ENCODE measurements at places on chromosomes 6 and 20.

DNA sequence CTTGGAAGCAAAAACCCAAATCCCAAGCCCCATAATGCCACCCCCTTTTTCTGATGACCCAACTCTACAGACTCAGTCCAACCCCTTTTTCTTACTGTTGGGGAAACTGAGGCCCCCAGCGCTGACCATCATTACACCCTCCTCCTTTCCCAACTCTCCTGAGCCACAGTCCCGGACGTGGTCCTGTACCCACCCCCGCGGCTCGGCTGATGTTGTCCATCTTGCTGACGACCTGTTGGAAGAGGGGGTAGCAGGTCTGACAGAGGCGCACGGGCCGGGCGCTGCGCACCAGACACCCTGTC, 533 bp downstream of the OSTM1 start:
- DNase-seq: no peak

DNA sequence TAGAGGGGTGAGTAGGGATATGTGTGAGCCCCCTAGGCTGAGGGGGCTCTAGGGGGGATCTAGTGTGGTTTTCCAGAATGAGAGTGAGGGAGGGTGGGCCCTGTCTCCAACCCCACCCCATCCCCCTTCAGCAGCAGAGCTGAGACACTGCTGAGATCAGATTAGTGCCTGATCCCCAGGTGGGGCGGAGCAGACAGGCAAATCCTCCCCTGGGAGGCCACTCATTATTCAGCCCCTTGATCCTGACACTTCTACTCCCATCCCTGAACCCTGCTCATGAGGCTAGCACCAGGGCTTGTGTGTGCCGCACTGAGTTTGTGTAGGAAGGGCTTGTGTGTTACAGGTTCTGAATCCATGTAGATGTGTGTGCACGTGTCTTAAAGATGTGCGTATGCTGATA, 42.5 kb downstream of the SPDEF start:
- DNase-seq: no peak

DNA sequence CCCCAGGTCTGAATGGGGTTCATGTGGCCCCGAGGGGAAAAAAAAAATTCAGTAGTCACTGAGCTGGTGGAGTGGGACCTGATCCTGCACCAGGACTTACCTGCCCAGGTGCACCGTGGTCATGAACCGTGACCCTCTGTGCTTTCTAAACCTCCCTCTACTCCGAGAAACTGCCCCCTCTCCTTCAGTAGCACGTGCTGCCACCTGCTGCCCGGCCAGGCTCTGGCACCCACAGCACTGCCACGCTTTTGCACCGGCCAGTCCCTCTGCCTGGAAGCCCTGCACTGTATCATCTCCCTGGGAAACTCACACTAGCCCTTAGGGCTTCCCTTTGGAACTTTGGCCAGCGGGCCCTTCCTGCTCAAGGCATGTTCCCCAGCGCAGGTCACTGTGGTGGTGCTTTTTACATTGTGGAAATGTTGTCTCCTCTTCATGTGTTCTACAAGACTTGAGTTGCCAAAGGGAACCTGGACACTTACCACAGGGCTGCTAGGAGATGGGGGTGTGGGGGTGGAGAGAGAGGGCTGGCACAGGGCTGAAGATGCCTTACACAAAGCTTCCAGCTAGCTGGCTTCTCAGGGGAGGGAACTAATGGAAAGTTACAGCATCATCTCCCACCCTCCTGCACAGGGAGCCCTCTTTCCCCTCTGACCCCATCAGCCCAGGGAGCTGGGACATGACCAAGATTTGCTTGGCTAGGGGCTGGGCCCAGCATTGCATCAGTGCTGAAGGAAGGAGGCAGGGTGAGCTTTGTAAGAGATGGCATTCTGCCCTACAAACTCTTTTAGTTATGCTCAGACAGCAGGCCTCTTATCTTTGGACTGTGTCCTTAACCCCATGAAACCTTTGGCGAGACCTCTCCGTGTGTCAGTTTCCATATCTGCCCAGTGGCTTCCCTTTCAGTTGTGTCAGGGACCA, 2.5 kb upstream of the PTPRT start:
- DNase-seq: no peak

DNA sequence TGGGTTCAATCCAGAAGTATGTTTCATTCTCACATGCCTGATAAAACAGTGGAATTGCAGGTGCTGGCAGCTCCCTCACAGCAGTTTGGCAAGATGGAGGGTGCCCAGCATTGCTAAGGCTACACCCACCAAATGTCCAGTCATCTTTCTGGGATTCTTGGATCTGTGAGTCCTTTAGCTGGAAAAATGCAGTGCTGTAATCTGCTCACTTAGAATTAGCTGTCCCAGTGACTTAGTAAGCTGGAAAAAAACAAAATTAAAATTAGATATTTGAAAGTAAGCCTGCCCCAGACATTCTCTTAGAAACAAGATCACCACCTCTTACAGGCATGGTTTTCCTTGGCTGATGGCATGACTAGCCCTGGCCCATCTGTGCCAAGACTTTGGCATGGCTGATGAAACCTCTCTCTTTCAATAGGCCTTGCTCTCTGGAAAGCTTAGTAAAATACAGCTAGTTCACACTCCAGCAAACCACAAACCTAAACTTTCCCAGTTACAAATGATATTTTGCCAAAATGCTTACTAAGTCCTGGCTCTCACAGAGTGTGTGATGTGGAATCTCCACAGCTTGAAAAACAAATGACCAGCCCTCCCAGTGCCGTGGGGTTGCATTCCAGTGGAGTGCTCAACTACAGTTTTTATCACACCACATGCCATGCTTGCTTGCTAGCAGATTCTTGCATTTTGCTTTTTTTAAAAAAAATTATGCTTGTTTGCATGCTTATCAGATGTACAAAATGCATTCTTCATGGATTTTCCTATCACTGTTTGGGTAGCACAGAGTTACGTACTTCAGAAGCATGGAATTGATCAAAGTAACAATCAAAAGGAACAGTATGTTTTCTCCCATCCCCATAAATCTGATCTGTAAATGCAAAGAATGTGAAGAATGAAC, 261.5 kb downstream of the EYA4 start:
- DNase-seq: peak; percentile 91

DNA sequence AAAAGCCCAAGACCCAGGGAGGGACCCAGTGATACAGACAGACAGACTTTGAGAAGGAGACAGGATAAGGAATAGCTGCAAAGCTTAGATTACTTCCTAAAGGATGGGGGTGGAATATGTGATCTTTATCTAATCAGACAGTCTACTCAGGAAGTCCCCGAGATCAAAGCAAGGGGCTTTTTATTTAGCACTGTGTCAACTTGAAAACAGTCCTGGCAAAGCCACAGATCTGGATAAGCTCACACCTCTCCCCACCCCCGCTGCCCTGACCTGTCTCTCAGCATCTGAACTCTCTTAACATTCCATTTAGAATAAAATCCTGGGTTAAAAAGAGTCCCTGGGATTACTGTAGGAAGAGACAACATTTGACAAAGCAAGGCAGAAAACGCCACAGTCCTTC, 101.5 kb downstream of the ISM1 start:
- no peak for DNase-seq

- DNase-seq: no peak
Observed at GRCh38 chr6:71537717-71538116, 249.1 kb downstream of the OGFRL1 start.

DNA sequence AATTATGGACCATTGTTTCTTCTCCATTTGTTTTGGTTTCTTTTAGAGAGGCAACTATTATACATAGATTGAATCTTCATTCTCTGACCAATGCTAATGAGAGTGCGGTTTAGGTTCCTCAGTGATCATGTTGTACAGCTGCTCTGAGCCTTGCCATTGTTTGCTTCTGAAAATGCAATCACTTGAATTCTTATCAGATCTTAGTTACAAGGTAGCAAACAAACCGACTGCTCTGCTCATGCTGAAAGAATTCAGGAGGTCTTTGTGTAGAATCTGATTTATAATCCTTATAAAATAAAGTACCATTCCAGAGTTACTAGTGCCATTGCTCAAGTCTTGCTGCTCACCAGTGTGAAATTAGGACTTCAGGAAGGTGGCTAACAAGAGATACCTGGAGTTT, 569.1 kb upstream of the ID4 start:
- no peak for DNase-seq

DNA sequence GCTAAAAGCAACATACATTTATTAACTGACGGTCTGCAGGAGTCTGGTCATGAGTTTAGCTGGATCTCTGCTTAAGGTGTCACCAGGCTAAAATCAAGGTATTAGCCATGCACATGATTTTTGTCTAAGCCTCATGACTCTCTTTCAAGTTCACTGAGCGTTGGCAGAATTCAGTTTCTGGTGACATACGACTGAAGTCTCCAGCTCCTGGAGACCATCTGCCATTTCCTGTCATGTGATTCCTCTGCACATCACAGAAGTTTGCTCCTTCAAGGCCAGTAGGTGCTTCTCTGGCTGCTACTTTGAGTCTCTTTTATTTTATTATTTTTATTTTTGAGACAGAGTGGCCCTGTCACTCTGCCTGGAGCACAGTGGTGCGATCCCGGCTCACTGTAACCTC, 148.4 kb upstream of the EYA4 start:
- DNase-seq: no peak

GRCh38 chr6:93407186-93407585, 12.2 kb downstream of the EPHA7 start:
- no peak for DNase-seq

GRCh38 chr6:37127961-37128862, 41.7 kb upstream of the PIM1 start:
- peak; percentile 57 for DNase-seq

- no peak for DNase-seq
Observed at GRCh38 chr20:32189123-32189410, 18.5 kb downstream of the PLAGL2 start.

GRCh38 chr6:474453-475185, 83.1 kb downstream of the IRF4 start:
- DNase-seq: peak; percentile 21
